ENCODE measurements at places on chromosomes 16 and 17.

DNA sequence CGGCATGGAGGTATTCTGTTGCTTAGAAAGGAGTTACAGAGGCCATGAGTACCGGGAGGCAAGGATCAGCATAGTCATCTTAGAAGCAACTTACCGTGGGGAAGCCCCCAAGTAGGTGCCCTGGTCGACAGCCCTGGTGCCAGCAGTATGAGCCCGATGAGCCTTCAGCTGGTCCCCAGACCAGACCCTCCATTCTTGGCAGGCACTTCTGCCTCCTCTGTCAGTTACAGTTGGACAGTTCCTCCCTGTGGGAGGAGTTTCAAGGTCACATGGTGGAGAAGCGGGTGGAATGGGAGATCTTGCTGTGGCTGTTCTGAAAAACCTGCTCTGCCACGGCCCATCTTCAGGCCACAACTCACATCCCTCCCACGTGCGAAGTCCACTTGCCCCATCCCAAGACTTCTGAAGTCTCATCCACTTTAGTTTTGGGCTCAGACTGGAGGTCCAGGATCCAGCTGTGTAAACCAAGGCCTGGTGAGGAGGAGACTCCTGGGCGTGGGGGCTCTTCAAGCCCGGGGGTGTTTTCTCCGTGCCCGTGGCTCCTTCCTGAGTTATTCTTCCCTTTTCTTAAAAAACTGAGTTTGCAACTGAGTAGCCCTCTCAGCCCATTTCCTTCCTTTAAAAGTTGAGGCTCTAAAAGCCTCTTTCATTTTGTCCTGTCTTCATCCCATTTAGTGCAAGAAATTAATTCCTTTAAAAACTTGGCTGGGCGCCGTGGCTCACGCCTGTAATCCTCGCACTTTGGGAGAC is 133.5 kb downstream of the SEC14L1 start:
- DNase-seq, result no peak

DNA sequence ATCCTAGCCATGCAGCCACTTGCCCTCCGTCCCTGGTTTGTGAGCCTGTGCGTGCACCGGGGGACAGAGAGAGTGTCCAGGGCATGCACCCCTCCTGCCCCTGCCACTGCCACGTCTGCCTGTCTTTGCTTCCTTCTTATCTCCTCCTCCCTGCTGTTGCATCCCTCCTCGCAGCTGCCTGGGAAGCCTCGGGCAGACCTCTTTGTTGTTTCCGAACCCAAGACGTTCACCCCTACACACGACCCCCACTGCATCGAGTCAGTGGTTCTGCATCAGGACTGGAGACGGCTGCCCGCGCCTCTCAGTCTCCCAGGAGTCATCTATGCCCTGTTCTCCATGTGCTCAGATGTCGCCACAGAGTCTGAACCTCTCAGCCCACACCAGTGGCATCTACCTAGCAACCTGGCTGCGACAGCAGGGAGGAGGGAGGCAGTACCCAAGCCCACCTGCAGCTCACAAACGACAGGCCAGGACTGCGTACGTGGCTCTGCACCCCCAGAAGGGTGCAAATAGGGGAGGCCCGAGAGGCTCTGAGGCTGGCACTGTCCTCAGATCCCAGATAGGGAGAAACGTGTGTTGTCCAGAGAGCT is 5.2 kb downstream of the TIMP2 start:
- DNase-seq, result no peak

- DNase-seq, result no peak
Measured at GRCh38 chr16:27499659-27500055, 50.1 kb downstream of the GTF3C1 start.

DNA sequence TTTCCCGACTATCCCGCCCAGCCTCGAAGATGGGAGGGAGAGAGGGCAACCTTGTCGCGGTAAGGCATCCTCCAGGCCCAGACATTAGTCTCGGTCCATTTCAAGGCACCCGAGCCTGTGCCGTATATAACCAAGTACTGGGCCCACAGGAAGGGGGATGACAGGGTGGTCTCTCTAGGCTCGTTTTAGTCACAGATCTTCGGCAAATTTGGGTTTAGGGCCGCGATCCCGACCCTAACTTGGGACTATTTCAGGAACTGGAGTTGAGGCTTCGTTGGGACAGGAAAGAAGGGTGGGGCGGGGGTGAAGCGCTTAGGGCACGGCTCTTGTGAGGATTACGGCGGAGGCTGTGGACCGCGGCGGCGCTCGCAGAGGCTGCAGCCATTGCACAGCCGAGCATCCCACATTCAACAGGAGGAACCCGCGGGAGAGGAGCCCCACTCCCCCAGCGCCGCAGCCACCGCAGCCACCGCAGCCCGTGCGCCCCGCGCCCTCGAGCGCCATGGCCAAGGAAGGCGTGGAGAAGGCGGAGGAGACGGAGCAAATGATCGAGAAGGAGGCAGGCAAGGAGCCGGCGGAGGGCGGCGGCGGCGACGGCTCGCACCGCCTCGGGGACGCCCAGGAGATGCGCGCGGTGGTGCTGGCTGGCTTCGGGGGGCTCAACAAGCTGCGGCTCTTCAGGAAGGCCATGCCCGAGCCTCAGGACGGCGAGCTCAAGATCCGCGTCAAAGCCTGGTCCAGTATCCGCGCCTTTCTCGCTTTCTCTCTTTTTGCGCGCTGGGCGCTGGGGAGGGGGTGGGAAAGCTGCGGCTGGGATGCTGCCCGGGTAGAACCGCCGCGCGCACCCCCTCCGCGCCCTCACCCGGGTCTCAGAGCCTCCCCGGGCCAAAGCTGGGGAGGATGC is at the start of gene VAT1L:
Gene VAT1L (plus strand): TSS at position 384 of the 904 bp plus-strand sequence. CDS start 119 bp downstream, at position 503.
- DNase-seq, result no peak

GRCh38 chr16:58449306-58449705 is 50.6 kb upstream of the NDRG4 start:
- DNase-seq, result no peak

GRCh38 chr16:89903908-89904515 is 14.7 kb upstream of the MC1R start:
- no peak for DNase-seq

GRCh38 chr16:24253192-24253591 is 2.9 kb upstream of the CACNG3 start:
- peak; percentile 69 for DNase-seq

DNA sequence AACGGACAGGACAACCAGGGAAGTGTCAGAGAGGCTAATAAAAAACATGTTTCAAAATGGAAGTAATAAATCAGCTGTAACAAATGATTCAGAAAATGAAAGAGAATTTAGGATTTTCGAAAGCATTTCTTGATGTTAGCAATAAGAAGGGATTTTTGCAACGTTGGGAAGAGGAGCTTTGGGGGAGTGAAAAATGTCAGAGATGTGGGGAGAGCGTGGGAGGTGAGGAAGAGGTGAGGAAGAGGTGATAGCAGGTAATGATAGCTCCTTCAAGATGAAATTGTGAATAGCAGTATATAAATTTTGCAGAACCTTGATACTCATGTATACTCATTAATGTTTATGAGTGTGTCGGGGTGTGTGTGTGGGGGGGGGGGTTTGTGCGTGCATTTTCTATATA is 76.2 kb upstream of the COX10 start:
- DNase-seq, result no peak

GRCh38 chr17:31558748-31559583 is 167.5 kb downstream of the RAB11FIP4 start:
- DNase-seq, result peak; percentile 40

GRCh38 chr17:2336852-2337543 is at the start of gene SGSM2:
SGSM2 (plus strand) TSS chr17:2337501; CDS start chr17:2337689, 188 bp downstream.
- peak; percentile 69 for DNase-seq

GRCh38 chr17:7347630-7348477 is 4.1 kb upstream of the KCTD11 start:
- no peak for DNase-seq

- DNase-seq, result no peak
Measured at GRCh38 chr17:78032166-78032565, 73.7 kb downstream of the TNRC6C start.

- DNase-seq, result no peak
Measured at GRCh38 chr17:42240201-42240600, 36.0 kb downstream of the STAT5B start.

DNA sequence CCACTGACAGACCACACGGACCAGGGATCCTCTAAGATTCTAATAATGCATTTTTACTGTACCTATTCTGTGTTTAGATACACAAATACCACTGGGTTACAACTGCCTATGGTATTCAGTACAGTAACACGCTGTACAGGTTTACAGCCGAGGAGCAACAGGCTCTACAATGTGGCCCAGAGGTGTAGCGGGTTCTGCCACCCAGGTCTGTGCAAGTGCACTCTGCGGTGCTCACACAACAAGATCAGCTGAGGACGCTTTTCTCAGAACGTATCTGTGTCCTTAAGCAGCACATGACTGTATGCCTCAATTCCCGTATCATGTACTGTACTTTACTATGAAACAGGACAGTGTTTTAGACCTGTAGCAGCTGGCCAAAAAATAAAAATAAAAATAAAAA is 6.5 kb downstream of the ZCCHC14 start:
- DNase-seq, result no peak

DNA sequence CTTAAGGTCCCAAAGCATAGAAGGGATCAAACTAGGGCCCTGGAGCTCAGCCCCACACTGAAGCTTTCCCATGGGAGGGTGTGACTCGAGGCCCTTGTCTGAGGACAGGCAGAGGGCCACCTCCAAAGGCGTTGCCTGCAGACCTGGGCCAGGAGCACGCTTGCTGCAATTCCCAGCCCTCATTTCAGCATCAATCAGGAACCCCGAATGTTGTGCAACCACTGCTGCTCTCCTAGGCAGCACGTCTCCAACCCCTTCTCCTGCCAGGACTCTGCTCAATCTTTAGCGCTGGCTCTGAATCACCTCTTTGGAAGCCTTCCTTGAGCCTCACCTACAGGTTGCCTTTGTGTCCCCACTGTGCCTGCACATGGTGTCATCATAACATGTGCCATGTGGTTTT is 14.0 kb upstream of the ATP2C2 start:
- no peak for DNase-seq

DNA sequence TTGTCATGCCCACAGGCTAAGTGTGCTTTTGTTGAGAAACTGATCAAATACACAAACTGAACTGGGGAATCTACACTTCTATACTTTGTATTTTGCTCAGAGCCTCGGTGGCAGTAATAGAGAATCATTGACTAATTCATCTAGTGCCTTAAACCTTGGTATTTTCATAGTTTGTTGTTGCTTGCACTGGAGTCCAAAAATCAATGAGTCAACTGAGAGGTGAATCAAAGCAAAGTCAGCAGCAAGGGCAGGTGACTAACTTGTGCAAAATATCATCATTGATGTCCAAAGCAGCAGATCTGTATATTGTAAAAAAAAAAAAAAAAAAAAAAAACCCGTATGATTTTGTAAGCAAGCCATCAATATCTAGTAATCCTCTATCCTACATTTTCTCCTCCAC is 296.4 kb downstream of the MAP2K6 start:
- DNase-seq, result no peak

DNA sequence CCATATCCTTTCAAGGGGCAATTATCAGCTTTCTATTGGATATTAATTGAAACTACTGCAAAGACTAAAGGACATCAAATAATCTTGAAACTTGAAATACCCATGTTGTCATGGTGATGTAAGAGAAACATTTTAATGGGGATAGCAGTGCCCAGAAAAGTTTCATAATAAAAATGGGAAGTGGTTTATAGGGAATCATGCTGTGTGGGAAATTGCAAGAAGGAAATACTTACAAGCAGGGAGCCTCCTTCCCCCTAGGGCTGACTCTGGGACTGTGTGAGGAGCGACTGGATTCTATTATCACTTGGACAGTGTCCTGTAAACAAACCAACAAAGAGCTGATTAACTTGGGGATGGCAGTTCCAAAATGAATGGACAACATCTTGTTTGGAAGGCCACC is 1393.1 kb upstream of the GOT2 start:
- DNase-seq, result no peak

- no peak for DNase-seq
Measured at GRCh38 chr16:13895516-13895915, 24.4 kb upstream of the ERCC4 start.

DNA sequence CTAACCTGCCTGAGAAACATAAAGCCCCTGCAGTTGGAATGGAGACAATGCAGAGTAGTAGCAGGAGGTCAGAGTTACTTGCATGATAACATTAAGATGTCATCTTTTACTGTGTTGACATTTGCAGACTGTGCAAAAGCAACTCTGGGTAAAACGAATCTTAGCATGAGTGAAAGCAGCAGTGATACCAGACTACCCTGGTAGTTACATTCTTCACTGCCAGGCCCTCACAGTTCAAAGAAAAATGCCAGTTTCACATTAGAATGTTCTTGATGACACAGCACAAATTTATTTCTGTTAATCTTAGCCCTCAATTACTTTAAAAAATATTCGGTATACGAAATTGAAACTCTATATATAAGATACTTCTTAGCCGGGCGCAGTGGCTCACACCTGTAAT is 12.2 kb downstream of the MPHOSPH6 start:
- no peak for DNase-seq

GRCh38 chr16:50263060-50263909 is 3.1 kb upstream of the ADCY7 start:
- DNase-seq, result no peak

DNA sequence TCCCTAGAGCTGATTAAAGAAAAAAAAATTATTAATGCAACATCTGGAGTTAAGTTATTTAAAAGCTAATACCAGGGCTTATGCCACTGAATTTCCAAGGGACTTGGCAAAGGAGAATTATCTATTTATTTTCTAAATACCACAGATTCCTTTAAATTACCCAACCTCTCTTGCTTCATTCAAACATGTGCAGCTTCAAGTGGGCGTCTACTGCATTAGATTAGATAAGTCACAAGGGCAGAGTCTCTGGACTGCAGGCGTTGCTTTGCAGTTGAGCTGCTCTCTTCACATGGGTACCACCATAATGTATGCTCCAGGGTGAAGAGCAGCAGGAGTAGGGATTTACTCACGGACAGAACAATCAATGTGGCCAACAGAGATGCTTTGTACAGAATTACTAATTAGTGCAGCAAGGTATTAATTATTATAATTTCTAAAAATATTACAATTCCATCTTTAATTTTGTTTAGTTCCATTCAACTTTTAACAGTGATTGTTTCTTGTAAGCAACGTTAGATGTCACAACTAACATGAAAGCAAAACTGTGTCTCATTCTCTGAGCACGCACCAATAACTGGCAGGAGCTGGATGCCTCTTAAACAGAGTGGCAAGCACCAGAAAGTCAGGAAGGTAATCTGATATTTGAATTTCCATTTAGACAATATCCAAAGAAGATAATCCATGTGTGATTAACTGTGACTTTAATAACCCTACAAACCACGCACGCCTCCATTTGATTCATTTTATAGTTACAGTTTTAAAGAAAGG is 214.2 kb downstream of the STX8 start:
- no peak for DNase-seq

GRCh38 chr16:30829130-30830071 is 42.4 kb upstream of the ZNF629 start:
- no peak for DNase-seq

DNA sequence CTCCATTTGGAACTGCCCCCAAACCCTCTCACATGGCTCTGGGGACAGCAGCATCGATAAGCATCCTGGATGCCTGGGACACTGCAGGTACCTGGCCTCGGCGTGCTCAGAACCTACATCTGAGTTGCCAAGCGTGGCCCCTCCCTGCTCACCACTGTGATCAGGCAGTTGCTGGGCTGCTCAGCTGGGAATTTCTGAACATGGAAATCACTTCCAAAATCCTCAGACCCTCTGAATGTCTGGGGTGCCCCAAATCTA is 6.3 kb downstream of the CDH5 start:
- DNase-seq, result no peak

- peak; percentile 61 for DNase-seq
Measured at GRCh38 chr16:53457670-53458069, 23.4 kb downstream of the RBL2 start.

GRCh38 chr17:51006601-51007000 is 114.1 kb downstream of the SPAG9 start:
- no peak for DNase-seq
